HT-29 (cell line): ENCODE measurements at places on chromosomes 13 and 19.

GRCh38 chr19:41551212-41551610, 24.8 kb upstream of the CEACAM21 start:
- no peak for DNase-seq

- DNase-seq = no peak
Observed at GRCh38 chr19:19817357-19817756, 4.2 kb downstream of the ZNF506 start.

- DNase-seq = no peak
Observed at GRCh38 chr19:29386970-29387369, 138.8 kb upstream of the VSTM2B start.

GRCh38 chr19:19525611-19526380, 2.9 kb upstream of the YJEFN3 start:
- DNase-seq = no peak

GRCh38 chr13:111007209-111007608, 92.3 kb upstream of the ANKRD10 start:
- no peak for DNase-seq

DNA sequence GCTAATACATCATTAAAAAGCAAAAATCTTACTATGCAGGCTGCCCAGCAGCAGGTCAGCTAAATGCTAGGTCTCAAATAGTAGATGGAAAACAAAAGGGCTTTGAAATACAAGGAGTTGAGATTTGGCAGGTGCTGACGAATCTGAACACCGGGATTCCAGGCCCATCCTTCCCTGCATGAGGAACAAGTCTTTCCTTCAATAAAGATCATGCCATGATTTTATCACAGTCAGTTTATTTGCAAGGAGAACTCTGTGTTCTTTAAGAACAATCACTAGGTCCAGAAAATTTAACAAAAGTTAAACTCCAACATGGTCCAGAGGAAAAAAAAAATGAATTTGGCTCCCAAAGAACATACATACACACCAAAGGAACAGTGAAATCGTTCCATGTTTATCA, 551.4 kb downstream of the SLITRK6 start:
- DNase-seq = no peak

DNA sequence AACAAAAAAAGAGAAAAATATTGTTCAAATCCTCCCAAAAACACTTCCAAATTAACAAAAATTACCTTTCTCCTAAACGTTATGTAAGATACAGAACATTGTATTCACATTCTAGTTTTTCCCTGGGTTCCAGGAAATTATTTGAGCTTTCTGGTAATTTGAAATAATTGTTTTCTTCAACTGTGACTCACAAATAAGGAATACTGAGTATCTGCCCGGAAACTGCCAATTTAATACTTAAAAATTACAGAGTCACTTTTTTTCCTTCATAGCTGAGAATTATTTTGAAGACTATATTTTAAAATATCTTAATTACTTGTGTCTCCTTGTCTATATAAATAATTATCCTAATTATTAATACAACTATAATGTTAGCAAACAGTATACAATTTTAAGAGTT, 709.0 kb upstream of the ARGLU1 start:
- no peak for DNase-seq
